Left hindlimb (tissue), 1 donor: ENCODE measurements at places on chromosomes 2 and 18.

GRCh38 chr18:72922895-72923294 lies 55.1 kb upstream of the NETO1 start:
- DNase-seq = no peak

DNA sequence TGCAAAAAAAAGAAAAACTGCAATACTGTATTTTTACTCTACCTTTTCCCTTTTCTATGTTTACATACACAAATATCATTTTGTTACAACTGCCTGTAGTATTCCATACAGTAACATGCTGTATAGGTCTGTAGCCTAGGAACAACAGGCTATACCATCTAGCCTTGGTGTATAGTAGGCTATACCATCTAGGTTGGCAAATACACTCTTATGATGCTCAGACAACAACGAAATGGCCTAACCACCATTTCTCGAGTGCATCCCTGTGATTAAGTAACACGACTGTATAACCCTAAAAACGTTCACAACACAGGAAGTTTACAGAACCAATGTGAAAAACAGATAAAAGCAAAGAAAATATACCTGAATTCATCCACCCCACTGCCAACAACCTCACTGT lies 64.0 kb downstream of the MEMO1 start:
- DNase-seq = no peak

DNA sequence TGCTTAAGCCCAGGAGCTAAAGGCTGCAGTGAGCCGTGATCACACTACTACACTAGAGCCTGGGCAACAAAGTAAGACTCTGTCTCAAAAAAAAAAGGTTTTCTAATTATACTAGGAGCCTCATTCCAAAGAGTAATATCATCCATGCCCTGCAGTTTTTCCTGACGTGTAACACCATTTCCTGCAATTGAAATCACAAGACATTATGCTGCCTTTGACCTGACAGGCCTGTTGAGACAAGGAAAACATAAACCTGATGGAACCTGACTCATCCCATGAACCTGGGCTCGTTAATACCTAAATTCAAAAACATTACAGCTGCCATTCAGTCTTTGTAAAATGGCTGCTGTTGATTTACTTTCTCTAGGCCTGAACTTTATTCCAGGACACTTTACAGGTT lies 58.7 kb upstream of the PEX13 start:
- DNase-seq = no peak

GRCh38 chr2:106299696-106300095 lies 105.6 kb upstream of the UXS1 start:
- DNase-seq = no peak

DNA sequence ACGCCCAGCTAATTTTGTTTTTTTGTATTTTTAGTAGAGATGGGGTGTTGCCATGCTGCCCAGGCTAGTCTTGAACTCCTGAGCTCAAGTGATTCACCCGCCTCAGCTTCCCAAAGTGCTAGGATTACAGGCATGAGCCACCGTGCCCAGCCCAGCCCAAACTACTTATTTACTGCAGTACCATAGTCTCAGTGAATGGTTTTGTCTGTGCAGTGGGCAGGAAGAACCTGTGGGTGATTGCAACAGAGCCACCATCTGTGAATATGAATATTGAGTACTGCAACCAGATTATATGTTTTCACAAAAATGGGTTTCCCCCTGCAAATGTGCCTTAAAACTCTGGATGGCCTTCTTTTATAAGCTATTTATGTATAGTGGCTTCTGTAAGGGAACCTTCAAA lies 9.1 kb downstream of the MPPE1 start:
- DNase-seq = no peak

GRCh38 chr2:113829761-113830160 lies 60.1 kb upstream of the ACTR3 start:
- no peak for DNase-seq

DNA sequence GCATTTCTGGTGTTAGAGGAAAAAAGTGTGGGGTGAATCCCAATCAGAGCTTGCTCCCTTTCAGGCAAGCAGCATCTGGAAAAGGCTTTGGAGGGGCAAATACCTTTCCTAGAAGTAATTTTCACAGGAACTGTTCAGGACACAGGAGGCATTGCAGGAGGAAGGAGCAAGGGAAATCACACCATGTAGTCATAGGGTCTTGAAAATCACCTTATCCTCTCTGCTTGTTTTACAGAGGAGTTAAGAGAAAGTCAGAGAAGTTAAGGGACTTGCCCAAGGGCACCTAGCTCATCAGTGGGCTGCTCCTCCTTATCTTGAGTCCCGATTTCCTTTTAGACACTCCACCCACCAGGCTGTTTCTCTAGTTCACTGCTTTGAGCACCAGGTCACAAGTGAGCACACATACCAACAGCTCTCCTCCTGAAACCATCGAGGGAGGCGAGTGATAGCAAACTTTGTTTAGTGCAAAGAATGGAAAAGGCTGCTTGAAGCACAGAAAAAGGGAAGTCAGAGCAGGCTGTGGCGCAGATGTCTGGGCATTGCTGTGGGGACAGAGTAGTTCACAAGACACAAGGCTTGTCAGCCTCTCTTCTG lies 89.2 kb upstream of the CXCR4 start:
- no peak for DNase-seq

- DNase-seq = no peak
Measured at GRCh38 chr2:134142903-134143302, 111.0 kb upstream of the MGAT5 start.

DNA sequence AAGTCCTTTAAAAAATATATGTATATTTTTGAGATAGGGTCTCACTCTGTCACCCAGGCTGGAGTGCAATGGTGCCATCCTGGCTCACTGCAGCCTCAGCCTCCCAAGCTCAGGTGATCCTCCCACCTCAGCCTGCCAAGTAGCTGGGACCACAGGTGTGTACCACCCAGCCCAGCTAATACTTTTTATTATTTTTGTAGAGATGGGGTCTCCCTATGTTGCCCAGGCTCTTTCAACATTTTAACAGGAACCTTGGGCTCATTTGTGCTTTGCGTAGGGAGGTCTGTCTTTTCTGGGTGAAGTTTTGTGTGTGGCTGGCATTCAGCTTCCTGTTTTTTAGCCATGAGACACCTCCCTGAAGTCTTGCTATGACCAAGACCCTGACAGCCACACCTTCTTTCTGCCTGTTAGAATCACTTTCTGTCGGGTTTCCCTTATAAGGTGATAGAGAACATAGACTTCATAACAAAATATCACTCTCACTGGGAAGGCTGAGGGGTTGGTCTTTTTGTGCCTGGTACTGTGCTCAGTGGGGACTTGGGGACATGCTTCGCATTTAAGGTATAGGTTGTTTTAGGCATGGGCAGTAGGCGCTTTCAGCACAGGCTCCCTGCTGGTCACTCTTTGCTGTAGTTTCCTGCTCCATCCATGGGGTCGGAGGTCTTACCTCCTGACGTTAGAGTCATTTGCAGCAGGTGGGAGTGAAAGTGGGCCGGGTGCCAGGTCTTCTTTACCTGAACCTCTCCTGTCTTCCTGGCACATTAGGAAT lies 3.4 kb downstream of the RAB31 start:
- DNase-seq = no peak

- no peak for DNase-seq
Measured at GRCh38 chr2:237455764-237456163, 31.3 kb upstream of the MLPH start.

- DNase-seq = no peak
Measured at GRCh38 chr2:212619954-212620353, 81.4 kb upstream of the ERBB4 start.

- DNase-seq = no peak
Measured at GRCh38 chr18:23941791-23942190, 72.8 kb upstream of the TTC39C start.

GRCh38 chr2:78586316-78586715 lies 439.2 kb upstream of the REG3G start:
- no peak for DNase-seq

DNA sequence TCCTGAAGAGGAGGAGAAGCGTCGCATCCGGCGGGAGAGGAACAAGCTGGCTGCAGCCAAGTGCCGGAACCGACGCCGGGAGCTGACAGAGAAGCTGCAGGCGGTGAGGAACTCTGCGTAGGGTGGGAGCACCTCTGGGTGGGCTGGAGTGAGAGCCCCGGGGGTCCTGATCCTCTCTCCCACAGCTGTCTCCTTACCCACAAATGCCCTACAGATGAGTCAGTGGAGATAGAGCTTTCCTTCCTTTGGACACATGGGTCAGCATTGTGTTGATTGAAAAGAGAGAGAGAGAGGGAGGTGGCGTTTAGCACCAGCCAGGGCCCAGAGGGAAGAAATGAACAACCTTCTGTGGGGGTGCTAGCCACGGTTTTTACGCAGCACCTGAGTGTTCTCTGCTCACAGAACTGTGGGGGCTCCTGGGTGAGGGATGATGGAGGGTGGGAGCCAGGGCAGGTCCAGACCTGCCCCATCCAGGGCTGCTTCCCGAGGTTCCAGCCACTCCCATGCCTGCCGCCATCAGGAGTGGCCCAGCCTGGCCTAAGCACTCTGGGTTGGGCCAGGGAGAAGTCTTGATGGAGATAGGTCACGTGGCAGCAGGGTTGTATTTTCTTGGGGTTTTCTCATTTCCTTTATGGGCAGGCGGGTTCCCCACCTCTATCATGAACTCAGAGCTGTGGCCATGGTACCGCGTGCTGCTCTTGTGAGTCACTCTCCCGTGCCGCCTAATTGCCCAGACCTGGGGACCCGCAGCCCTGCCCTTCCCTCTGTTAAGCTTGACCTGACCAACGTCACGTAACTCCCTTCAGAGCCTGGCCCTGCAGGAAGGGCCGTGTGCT lies 16.3 kb downstream of the FOSL2 start:
- peak; percentile 32 for DNase-seq

DNA sequence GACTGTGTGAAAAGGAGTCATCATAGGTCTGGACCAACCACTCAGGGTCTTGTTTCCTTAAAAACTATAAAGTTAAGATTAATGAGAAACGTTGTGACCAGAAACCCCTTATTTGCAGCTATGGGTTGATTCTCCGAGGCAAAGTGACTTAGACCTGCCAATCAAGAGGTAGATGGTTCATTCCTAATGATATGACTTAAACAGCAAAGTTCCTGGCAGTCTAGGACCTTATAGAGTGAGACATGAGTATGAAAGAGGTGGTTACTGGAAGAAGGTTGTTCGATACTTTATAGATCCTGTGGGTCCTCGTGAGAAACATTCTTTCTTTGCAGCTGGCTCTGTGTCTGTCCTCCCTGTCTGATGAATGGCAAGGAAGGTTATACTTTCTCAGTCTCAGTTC lies 8.0 kb downstream of the SFXN5 start:
- DNase-seq = no peak

DNA sequence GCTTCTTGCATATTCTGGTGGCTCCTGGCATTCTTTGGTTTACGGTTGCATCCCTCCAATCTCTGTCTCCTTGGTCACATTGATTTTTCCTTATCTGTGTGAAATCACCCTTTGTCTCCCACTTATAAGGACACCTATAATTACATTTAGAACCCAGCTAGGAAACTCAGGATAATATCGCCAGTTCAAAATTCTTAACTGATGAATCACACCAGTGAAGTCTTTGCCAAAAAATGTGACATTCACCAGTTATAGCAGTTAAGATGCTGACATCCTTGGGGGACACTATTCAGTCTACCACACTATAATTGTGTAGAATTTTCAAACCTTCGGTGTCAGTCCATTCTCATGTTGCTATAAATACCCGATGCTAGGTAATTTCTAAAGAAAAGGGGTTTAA lies 320.2 kb downstream of the TMX3 start:
- DNase-seq = no peak

DNA sequence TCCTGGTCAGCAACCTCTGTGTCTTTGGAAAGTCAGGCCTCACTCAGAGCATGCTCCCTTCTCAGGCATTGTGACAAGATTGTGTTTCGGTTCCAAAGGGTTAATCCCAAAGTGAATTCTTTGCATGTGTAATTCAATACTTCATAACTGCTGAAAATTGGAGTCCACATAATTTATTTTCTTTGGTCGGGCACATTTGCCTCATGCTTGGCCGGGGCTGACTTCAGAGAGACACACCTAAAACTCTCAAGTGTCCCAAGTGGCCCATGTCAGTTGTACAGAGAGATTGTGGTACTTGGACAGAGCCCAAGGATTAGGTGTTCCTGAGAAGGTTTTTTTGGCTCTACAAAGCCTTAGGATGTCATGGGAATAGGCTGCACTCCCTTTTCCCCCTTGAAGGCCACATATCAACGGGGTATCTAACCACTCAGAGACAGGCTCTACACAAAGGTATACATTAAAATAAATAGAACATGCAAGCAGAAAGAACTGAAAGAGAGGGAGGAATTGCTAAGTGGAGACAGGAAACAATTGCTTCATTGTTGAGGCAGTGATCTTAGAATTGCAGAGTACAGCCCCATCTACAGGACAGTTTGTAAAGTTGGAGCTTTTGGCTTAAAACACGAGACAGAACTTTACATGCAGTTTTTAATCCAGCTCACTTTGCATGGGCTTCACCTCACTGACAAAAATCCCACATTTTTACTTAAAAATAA lies 1232.3 kb upstream of the ZEB2 start:
- peak; percentile 70 for DNase-seq

GRCh38 chr2:60091894-60092293 lies 461.6 kb downstream of the BCL11A start:
- no peak for DNase-seq

DNA sequence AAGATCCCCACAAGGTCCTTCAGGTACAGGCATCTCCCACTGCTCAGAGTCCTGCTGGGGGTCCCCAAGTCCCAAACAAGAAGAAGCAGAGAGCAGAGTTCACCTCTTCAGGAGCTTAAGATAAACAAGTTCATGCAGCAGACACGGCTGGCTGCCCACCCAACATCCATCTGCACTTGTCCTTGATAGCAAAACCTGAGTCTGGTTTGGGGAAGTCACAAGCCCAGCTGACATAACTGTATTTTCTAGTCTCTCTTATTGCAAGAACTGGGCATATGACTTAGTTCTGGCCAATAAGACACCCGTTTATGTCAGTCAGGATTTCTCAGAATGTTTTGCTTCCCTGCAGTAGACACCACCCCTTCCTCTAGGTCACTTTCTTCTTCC lies 31.8 kb downstream of the AFF3 start:
- DNase-seq = no peak

DNA sequence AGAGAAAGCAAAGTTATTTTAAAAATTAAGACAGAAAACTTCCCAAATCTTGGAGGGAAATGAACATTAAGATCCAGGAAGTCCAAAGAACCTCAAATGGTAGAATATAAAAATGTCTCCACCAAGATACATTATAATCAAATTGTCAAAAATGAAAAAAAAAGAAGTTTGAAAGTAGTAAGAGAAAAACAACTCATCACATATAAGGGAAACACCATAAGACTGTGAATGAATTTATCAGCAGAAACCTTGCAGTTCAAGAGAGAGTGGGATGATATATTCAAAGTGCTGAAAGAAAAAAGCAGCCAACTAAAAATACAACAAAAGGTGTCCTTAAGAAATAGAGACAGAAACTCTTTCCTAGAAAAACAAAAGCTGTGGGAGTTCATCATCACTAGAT lies 73.0 kb downstream of the L3MBTL4 start:
- DNase-seq = no peak

GRCh38 chr2:67320861-67321587 lies 76.1 kb upstream of the ETAA1 start:
- no peak for DNase-seq
